Thoracic aorta (tissue), 2 donors: ENCODE measurements at places on chromosomes 5 and 9.

- no peak for DNase-seq
Measured at GRCh38 chr9:134396825-134397224, 70.6 kb downstream of the RXRA start.

- no peak for DNase-seq
Measured at GRCh38 chr5:130541617-130542221, 623.3 kb downstream of the HINT1 start.

GRCh38 chr9:34992376-34992951 lies 2.9 kb downstream of the DNAJB5 start:
- DNase-seq: peak; percentile 91

DNA sequence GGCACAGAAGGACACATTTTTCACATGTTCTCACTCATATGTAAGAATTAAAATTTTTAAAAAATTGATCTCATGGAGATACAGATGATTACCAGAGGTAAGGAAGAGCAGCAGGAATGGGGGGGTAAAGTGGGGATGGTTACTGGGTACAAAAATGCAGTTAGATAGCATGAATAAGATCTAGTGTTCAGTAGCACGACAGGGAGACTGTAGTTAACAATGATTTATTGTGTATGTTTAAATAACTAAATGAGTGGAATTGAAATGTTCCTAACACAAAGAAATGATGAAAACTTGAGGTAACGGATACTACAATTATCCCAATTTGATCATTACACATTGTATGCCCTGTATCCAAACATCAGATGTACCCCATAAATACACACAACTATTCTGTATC lies 15.2 kb upstream of the TGFBI start:
- no peak for DNase-seq

DNA sequence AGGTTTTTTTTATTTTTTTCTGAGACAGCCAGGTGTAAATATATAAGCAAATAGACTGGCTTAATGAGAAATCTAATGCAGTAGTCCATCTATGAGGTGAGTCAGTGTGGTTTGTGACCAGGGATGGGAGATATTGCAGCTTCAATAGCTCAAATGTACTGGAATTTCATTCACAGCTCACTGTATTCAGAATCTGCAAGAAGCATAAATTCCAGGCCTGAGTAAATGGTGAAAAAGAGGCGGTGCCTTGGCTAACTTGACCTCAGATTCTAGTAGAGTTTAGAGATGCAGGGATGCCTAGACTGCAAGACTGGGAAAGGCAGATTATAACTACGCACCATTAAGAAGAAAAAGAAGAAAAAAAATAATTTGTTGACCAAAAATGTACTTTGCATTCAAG lies 151.9 kb upstream of the SMC2 start:
- DNase-seq: no peak

DNA sequence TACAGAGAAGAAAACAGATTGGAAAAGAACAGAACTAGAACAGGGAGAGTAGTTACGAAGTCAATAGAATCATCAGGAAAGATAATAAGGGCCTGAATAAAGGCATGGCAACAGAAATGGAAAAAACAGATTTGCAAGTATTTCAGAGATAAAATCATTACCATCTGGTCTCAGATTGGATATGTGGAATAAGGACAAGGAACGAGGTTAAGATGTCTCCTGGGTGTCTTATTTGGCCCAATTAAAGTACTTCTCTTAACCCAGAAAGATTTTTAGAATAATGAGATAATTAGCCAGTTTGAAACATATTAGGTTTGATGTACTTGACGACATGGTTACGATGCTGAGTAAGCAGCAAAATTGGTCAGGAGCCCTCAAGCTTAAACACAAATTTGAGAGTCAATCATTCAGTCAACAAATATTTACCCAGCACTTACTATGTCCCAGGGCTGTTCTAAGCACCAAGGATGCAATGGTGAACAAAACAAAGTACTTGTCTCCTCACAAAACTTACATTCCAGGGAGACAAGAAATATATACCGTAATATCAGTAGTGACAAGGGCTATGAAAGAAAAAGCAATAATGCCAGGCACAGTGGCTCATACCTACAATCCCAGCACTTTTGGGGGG lies 18.3 kb downstream of the RICTOR start:
- no peak for DNase-seq

GRCh38 chr9:6051511-6051950 lies 36.1 kb upstream of the RANBP6 start:
- no peak for DNase-seq

GRCh38 chr5:132099076-132099748 lies 25.6 kb downstream of the CSF2 start:
- DNase-seq: no peak

DNA sequence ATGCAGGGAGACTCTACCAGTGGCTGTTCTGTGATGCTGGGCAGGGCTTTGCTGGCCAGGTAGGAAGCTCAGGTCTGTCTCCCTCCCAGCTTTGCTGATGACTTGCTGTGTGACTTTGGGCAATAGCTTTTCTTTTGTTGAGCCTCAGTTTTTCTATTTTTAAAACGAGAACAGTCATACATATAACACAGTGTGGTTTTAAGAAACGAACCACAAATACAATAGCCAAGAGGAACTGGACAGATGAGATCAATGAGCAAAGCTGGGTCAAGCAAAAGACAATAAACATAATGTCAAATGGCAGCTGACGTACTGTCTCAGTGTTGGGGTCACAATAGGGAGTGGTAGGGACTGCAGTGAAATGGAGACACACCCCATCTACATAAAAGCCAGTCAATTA lies 20.2 kb downstream of the SLIT3 start:
- DNase-seq: no peak

GRCh38 chr9:34646211-34647083 lies at the start of gene GALT:
Gene GALT (plus strand): TSS chr9:34646675. CDS start chr9:34646705, 30 bp downstream.
- DNase-seq: peak; percentile 89

GRCh38 chr5:10615693-10616092 lies 51.8 kb downstream of the ANKRD33B start:
- no peak for DNase-seq

DNA sequence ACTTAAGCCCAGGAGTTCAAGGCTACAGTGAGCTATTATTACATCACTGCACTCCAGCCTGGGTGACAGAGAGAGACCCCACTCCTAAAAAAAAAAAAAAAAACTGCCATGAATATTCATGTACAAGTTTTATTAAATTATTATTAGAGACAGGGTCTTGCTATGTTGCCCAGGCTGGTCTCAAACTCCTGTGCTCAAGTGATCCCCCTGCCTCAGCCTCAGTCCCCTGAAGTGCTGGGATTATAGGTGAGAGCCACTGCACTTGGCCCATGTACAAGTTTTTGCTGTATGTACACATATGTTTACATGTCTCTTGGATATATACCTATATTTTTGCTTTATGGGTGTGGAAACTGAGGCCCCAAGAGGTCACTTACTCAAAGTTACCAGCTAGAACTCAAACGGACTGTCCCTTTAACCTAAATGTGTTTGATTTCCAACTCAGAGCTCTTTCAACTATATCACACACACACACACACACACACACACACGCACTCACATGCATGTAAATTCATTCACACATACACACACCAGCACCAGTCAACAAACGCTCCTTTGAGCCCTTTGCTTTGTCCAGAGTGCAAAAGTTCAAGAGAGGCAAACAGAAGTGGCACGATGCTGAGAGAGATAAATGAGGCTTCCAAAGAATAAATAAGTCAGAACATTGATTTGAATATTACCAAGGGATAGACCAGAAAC lies 42.3 kb upstream of the STRBP start:
- DNase-seq: no peak

GRCh38 chr5:168291964-168292785 lies 730 bp downstream of the WWC1 start:
- DNase-seq: no peak

- no peak for DNase-seq
Measured at GRCh38 chr5:179793468-179794139, at the start of gene LTC4S. Gene LTC4S (plus strand): TSS chr5:179793986. CDS start chr5:179794081, 95 bp downstream.

DNA sequence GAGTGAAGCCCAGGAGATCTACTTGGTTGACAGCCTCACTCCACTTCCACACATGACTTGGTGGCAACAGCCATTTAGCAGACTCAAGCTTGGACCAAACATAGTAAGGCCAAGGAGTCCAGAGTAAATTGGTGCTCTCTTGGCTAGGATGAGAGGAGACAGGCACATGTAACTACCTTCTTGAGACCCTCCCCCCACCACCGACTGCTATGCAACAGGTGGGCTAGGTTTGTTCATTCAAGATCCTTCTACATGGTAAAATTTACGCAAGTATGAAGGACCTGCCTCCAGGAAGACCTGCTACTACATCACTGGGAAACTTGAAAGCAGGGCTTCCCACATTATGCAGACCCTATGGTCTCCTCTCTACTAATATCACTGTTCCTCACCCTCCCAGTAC lies 442.4 kb downstream of the SPOCK1 start:
- no peak for DNase-seq

- DNase-seq: no peak
Measured at GRCh38 chr9:16369427-16369826, 501.0 kb downstream of the BNC2 start.

DNA sequence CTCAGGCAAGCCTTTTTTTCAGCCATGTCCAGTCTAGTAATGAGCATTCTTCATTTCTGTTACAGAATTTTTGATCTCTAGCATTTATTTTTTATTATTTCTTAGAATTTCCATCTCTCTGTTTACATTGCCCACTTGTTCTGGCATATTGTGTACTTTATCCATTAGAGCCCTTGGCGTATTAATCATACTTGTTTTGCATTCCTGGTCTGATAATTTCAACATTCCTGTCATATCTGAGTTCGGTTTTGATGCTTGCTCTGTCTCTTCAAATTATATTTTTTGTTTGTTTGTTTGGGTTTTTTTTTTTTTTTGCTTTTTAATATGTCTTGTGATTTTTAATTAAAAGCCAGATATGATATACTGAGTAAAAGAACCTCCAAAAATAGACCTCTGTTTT lies 23.0 kb upstream of the JAK2 start:
- no peak for DNase-seq

DNA sequence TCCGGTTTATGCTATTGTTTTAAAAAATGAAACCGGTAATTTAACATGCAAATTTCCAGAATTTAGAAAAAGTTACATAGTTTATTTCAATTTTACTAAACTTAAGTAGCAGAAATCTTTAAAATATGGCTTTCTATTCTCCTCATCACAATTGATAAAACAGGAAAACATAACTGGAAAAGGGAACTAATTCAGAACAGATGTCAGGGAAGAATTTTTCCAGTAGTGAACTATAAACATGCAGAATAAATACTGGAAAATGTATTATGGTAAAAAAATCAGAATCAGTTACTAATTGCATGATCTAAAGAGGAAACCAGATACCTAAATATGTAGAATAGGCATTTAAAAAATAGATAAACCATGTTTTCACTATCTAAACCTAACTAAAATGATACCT lies 7.3 kb upstream of the NR4A3 start:
- DNase-seq: no peak

GRCh38 chr5:73666891-73667290 lies 40.9 kb downstream of the ARHGEF28 start:
- no peak for DNase-seq
